ENCODE measurements at places on chromosomes 11 and 22. TPM values are rescaled to one million over a fixed set of nuclear protein-coding genes. Genes with fewer than 3 reads are reported as not detected.

GRCh38 chr11:115499891-115500290 is 4.3 kb downstream of the CADM1 start:
- no peak for DNase-seq

- no peak for DNase-seq
Observed at GRCh38 chr11:101288392-101288791, 158.8 kb upstream of the PGR start.

Gene GAB4
- not detected for total RNA-seq

- DNase-seq: peak; percentile 59
Observed at GRCh38 chr11:121961321-121961801, 154.7 kb downstream of the BLID start.

DNA sequence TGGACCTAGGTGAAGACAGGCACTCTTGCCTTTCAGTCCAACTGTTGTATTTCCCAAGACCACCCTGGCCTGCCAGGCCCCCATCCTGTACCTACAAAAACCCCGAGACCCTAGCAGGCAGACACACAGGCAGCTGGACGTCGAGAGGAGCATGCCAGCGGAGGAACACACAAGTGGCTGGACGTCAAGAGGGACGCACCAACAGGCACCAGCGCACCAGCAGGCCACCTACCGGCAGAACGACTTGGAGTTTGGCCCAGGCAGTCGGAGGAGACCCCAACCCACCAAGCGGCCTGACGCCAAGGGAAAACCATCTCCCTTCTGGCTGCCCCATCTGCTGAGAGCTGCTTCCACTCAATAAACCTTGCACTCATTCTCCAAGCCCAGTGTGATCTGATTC is 1883.4 kb upstream of the RAG2 start:
- DNase-seq: no peak

Gene OR5AN1
- under 0.01 TPM for total RNA-seq

DNA sequence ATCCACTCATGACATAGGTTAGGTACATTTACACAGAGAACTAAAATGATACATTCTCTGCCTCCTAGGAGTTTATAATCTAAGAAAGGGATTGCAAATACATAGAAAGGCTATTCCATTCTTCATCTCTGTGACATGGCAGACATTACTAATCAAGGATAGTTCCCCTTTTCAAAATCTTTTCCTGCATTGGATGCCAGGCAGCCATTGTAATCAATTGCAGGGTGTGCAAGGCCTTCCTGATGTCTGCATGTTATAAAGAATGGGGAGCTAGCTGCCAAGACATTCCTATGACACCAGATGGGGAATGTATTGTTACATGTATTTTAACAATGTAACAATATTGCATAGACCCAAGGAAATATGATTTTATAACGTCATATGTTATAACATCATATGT is 82.0 kb downstream of the KIRREL3 start:
- no peak for DNase-seq

DNA sequence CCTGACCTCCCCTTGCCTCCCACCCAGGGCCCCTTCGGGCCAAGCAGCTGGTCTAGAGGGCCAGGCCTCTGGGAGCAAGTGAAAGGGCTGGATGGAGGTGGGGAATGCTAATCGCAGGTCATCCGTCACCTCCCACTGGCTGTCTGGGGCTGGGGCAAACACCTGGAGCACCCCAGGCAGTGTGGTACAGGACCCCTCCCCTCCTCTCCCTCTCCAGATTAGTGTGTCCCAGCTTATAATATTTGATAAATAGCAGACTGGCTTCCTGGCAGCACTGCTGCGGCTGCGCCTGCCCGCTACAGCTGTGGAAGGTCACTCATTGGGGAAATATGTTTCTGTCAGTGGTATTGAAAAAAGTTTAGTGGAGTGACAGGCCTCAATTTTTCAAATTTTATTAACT is 90.7 kb upstream of the PHOX2A start:
- no peak for DNase-seq

GRCh38 chr11:130514316-130514715 is 65.9 kb downstream of the ADAMTS15 start:
- peak; percentile 37 for DNase-seq

Gene DEPDC5
- total RNA-seq: 11.0 TPM

Gene CDC42BPG
- under 0.01 TPM for total RNA-seq

DNA sequence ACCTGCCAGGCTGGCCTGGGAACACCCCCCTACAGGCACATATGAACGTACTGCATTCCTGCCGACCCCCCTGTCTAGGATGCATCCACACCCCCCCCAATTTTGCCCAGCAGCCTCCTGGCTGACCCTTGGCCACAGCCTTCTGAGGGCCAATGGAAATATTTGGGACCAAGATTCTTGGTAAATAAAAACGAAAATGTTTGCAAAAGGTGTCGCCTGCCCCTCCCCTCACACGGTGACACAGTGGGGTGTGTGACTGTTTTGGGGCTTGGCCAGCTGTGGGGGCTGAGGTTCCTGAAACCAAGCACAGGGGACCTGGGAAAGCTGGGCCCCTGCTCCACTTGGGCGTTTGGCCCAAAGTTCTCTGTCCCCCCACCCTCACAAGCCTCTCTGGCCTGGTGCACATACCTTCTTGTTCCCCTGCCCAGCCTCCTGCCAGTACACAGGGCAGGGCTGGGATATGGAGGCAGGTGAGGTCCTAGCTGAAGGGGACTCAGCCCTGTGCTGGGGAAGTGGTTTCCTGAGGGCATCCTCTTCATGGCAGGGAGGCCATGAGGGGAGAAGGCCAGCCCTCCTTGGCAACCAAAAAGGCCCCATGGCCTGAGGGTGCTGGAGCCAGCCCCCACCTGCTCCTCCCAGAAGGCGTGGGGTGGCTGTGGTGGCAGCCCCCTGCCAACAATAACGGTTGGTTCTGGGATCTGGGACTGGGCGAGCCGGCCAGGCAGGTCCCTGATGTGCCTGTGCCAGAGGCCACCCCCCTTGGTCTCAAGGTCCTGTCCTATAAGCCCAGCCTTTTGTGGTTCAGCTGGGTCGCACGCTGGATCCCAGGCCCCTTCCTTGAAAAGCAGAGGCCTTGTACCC is 2.1 kb upstream of the CRACR2B start:
- no peak for DNase-seq

Gene CFAP300
- 4.7 TPM for total RNA-seq

DNA sequence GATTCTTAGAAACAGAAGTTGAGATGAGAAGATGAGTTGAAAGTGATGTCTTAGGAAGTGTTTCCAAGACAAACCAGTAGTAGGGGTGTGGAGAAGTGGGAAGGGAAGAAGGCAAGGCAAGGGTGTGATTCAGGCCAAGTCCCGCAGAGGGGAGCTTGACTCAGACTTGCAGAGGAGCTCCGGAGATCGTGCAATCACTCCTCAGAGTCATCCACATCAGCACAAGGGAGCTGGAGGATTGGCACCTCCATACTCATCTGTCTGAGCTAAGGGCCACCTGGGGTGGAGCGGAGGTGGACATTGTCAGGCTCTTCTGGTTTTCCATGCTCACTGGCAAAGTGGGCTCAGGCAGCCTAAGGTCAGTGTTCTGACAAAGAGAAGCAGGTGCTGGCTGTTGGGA is 44.4 kb downstream of the CHRDL2 start:
- DNase-seq: peak; percentile 21

- no peak for DNase-seq
Observed at GRCh38 chr22:30033137-30033536, 47.1 kb upstream of the HORMAD2 start.

DNA sequence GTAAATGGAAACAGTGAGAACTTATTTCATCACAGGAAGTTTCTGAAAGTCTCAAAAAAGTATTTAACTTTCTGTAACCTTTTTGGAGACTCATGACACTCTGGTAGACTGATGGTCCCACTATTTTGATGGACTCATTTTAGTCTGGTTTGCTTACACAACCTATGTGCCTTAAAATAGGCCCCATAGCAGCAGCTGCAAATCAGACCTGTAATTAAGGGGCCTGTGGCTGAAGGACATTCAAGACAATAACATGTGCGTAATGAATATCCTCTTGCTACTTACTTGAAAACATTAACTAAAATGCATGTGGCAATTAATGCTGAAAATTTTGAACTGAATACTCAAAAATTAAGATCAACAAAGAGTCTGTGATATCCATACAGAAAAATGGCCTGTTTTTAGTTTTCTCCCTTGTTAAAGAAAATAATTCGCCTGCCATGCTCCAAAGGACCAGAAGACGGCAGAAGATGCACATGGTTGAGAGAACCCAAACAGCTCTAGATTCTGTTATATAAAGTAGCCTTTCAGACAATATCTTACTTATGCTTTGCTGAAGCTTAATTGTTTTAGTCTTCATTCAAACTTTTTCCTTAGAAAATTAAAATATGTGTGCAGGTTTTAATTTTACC is 568.5 kb downstream of the KCNA4 start:
- no peak for DNase-seq

DNA sequence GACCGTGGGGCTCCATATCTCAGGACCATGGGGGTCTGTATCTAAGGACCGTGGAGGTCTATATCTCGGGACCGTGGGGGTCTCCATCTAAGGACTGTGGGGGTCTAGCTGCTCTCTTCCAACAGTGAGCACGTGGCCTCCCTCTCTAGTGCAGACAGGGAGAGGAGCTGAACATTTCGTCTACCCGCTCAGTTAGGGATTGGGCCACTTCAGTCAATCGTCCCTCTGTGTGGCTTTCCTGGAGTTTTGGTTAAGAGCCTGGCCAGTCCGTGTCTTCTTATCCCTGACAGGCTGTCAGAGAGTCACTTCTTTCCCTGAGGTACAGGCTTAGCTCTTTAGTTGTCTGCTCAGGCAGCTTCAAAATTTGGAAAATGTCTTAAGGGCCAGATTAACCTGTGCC is 3.1 kb downstream of the KRTAP5-1 start:
- DNase-seq: no peak

GRCh38 chr11:47904048-47904447 is 55.9 kb upstream of the NUP160 start:
- DNase-seq: peak; percentile 74

- no peak for DNase-seq
Observed at GRCh38 chr11:33867996-33868646, 23.8 kb downstream of the LMO2 start.

- peak; percentile 16 for DNase-seq
Observed at GRCh38 chr11:14449302-14449714, 50.3 kb downstream of the COPB1 start.

GRCh38 chr22:45631140-45631840 is 40.3 kb upstream of the ATXN10 start:
- no peak for DNase-seq

Gene DRD4
- total RNA-seq: not detected
